Prostate gland (tissue), 2 donors: ENCODE measurements at places on chromosomes 7 and 10.

DNA sequence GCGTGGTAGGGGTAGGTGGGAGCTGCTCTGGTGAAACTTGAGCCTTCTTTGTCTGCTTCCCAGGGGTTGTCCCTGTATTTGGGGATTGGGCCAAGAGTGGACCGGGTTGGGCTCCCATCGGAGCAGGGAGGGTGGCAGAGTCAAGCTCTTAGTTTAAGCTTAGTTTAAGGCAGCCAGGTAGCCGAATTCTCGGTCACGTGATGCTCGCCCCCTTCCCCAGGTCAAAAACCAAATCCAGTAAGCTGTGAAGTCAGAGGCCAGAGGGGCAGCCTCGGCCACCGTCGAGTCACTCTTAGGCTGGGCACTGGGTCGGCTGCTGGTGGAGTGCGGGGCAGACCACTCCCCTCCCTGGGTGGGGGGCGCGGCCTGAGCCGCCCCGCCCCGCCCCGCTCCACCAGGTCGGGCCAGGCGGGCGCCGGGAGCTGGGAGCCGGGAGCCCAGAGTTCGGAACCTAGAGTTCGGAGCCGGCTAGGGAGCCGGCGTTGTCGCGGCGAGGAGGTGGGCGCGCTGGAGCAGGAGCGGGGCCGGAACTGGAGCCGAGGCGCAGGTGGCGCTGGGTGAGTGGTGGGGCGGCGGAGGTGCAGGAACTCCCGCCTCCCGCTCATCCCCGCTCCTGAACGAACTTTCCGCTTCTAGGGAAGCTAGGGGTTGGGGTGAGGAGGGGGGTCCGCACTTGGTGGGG lies 2.8 kb upstream of the LZTS2 start:
- no peak for DNase-seq
- no peaks in the 10 kb centered on the region for H3K36me3 ChIP-seq
- peak overlapping the region; percentile 91 for H3K4me3 ChIP-seq

- H3K36me3 ChIP-seq = no peaks in the 10 kb centered on the region
- no peaks in the 10 kb centered on the region for H3K27me3 ChIP-seq
- no peak for DNase-seq
- H3K27ac ChIP-seq = no peak overlapping the region
- H3K4me1 ChIP-seq = no peaks in the 10 kb centered on the region
These were observed 24.1 kb downstream of the ANTXRL start for GRCh38 chr10:46310851-46311250.

GRCh38 chr10:79490400-79491142 lies 21.8 kb upstream of the EIF5AL1 start:
- no peaks in the 10 kb centered on the region for H3K36me3 ChIP-seq
- H3K27ac ChIP-seq = no peak overlapping the region
- no peaks in the 10 kb centered on the region for H3K27me3 ChIP-seq
- H3K4me1 ChIP-seq = no peaks in the 10 kb centered on the region

DNA sequence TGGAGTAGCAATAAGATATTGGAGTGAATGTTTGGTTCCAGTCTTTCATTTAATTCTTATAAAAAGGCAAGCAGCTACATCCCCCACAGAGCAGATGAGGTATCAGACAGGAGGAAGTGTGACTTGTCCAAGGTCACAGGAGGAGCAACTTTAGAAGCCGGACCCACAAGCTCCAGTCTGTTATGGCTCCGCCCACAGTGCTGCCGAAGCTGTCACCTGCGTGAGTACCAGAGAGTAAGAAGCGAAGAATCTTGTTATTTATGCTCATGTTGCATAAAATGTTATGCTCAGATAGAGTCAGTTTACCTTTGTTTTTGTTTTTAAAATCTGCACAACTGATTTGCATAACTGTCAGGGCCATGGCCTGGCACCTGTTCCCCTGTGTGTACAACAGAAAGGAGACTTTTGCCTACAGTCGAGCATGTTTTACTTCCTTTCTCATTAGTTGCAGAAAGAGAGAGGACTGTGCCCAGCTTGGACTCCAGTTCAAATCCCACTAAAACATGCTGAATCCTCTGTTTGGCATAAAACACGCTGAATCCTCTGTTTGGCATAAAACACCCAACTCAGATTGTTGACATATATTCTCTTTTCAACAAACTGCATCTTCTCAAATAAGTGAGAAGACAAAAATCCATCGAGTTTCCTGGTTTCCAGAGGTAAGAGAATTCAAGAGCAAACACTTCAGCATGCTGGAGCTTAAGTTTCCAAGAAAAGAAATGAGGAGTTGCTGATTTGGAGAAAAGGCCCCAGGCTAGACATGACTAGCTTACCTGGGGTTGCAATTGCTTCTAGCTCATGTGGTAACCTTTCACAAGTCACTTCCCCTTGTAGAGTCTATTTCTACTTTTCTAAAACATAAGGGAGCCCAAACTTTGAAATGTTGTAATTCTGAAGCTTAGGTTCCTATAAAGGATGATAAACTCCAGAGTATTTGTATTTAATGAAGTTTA lies 409.8 kb upstream of the ZMIZ1 start:
- H3K27ac ChIP-seq = no peak overlapping the region
- no peaks in the 10 kb centered on the region for H3K27me3 ChIP-seq
- no peak for DNase-seq
- H3K4me1 ChIP-seq = peaks cover 3% of the 10 kb centered on the region
- no peak overlapping the region for H3K4me3 ChIP-seq

- H3K27ac ChIP-seq = no peak overlapping the region
- peaks cover 4% of the 10 kb centered on the region for H3K27me3 ChIP-seq
- no peak for DNase-seq
- H3K4me3 ChIP-seq = no peak overlapping the region
- no peaks in the 10 kb centered on the region for H3K4me1 ChIP-seq
- H3K36me3 ChIP-seq = no peaks in the 10 kb centered on the region
These were observed 39.2 kb upstream of the PSMG3 start for GRCh38 chr7:1609023-1609422.

GRCh38 chr10:83806717-83807116 lies 332.6 kb upstream of the GHITM start:
- no peak overlapping the region for H3K27ac ChIP-seq
- no peak for DNase-seq
- no peaks in the 10 kb centered on the region for H3K27me3 ChIP-seq

DNA sequence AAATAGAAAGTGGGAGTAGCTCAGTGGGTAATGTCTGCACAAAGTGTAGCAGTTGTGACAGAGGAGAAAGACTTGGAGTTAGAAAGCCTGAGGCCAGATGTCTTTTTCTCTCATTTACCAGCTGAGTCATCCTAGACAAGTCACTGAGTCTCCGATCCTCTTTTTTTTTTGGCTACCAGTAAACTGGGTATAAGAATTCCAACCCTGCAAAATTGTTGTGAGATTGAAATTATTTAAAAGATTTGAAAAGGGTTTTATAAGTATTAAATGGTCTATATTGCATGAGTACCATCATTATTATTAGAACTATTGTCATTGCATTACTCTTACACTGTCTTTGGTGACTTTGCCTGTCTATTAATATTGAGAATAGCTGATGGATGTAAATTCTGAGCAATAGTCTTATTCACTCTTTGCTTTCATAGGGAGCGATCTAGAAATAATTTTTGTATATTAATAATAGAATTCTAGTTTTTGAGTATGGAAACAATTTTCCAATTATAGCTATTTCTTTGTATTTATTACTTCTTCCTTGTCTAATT lies 74.0 kb downstream of the ARID5B start:
- no peak overlapping the region for H3K4me3 ChIP-seq
- H3K4me1 ChIP-seq = peaks cover 13% of the 10 kb centered on the region
- H3K27me3 ChIP-seq = no peaks in the 10 kb centered on the region
- no peak overlapping the region for H3K27ac ChIP-seq

GRCh38 chr10:113026679-113027078 lies 76.6 kb downstream of the TCF7L2 start:
- H3K27me3 ChIP-seq = no peaks in the 10 kb centered on the region
- H3K36me3 ChIP-seq = no peaks in the 10 kb centered on the region
- no peak overlapping the region for H3K4me3 ChIP-seq

DNA sequence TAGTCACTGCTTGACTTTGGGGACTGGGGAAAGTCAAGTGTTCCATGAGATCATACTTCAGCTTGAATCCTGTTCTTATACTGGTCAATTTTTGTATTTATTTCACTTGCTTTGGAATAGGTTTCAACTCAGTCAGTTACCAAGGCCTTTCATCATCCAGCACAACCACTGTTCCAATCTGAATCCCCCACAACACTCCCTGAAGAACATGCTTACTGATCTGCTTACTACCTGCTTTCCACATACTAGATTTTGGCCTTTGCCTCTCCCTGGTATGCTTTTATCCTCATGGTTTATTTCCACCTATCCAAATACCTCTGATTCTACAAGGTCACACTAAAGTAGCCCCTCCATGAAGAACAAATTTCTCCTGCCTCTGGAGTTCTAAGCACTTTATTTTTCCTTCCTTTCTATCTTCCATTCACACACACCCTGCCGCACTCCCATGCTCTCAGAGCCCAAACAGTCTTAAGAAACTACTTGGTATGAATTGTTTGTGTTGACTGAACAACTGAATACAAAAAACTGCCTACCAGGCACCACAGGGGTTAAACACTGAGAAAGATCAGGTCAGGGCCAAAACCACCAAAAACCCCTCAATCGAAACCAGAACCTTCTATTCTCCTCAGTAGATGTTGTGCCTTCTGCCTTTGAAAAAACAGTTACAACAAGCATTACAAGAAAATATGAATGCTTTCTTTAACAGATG lies 178.1 kb downstream of the AVL9 start:
- no peak overlapping the region for H3K27ac ChIP-seq
- DNase-seq = no peak
- H3K4me1 ChIP-seq = no peaks in the 10 kb centered on the region

DNA sequence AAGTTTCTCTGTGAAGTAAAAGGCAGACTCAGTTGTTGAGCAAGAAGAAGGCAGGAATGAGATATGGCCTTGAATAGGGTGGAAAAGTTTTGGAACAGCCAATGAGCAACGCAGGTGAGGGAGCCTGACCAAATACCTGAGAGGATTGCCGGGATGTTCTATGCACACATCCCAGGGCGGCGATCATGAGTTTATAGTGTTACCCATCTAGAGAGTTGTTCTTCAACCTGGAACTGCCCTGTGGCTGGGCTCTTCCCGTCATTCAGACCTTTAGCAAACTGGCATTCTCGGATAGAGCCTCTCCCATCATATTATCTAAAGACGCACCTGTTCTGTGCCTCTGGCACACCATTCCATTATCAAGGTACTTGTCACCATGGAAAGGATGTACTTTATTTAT lies 103.0 kb upstream of the KIF5B start:
- H3K36me3 ChIP-seq = no peaks in the 10 kb centered on the region
- no peak for DNase-seq
- no peak overlapping the region for H3K27ac ChIP-seq
- no peak overlapping the region for H3K4me3 ChIP-seq
- no peaks in the 10 kb centered on the region for H3K27me3 ChIP-seq

DNA sequence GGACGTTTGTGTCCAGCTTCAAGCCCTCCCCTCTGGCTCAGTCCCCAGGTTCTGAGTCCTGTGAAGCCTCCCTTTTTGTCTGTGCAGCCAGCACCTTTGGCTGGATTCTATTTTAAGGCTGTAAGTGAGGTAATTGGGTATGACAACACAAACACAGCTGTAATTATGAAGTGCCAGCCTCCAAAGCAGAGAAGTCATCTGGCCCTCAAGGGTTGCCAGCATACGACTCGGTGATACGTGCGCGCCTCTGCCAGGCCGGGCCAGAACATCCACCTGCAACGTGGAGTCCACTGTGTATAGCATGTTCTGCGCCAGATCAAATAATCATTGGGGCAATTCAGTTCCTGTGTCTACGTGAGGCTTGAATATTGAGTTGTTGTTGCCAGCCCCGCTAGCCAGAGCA lies 6.7 kb upstream of the FAM180A start:
- no peak overlapping the region for H3K4me3 ChIP-seq
- no peaks in the 10 kb centered on the region for H3K36me3 ChIP-seq
- no peaks in the 10 kb centered on the region for H3K27me3 ChIP-seq
- DNase-seq = no peak
- H3K27ac ChIP-seq = no peak overlapping the region

DNA sequence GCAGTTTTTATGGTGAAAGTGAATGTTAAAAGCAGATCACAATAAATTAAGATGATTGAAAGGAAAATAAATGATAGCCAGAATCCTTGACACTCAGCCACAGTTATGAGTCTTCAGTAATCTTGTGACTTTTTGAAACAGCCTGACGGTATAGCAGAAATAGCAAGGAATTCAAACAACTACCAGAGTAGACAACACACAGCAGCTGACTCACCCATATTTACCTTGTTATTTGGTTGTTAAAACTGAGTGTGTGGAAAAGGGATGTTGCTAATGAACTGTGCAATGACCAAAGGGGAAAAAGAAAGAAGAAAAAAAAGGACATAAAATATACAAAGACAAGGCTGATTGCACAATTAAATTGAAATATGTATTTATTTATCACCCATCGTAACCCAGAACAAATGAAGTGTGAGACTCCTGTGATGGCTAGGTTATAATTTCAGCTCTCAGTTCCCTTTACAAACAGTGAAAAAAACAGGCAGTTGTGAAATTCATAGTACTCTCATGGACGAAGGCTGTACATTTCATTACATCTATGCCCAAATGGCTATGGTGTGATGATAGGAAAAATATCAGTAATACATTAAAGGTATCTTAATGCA lies 1023.0 kb upstream of the SORCS1 start:
- no peaks in the 10 kb centered on the region for H3K4me1 ChIP-seq
- DNase-seq = no peak
- H3K27ac ChIP-seq = no peak overlapping the region
- no peaks in the 10 kb centered on the region for H3K27me3 ChIP-seq
- H3K36me3 ChIP-seq = no peaks in the 10 kb centered on the region

DNA sequence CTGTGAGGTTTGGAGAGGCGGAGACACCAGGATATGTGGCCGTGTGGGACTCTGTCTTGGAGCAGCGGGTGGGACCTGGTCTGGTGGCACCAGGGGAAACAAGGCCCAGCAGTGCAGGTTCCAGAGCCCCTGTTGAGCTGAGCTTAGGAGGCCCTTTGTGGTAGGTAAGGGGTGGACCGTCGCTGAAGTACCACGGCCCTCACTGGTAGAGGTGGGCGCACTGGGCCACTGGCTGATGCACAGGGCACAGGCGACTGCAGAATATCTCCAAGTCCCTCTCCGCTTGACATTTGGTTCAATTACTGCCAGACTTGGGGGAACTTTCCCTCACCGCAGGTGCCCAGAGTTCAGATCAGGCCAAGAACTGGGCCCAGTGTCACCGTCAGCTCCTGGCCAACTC lies 27.3 kb downstream of the DOCK1 start:
- no peaks in the 10 kb centered on the region for H3K27me3 ChIP-seq
- H3K4me3 ChIP-seq = no peak overlapping the region
- H3K36me3 ChIP-seq = no peaks in the 10 kb centered on the region
- no peak for DNase-seq
- no peaks in the 10 kb centered on the region for H3K4me1 ChIP-seq
- no peak overlapping the region for H3K27ac ChIP-seq

GRCh38 chr7:138770904-138771303 lies 26.9 kb upstream of the TMEM213 start:
- H3K27ac ChIP-seq = no peak overlapping the region
- DNase-seq = no peak

DNA sequence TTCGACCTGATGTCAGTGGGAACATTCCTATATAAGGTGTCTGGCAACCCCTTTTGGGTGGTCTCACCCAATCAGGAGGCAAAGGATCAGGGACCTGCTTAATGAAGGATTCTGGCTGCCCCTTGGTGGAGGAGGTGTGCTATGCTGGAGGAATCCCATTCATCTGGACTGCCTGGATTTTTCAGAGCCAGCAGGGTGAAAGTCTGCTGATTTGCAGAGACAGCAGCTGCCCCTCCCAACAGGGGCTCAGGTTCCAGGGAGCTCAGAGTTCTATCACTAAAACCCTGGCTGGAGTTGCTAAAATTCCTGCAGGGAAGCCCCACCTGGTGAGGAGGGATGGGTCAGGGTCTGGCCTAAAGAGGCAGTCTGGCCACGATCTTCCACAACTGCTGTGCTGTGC lies 398.5 kb upstream of the CNTNAP2 start:
- DNase-seq = no peak
- H3K4me3 ChIP-seq = no peak overlapping the region
- no peaks in the 10 kb centered on the region for H3K4me1 ChIP-seq
- no peaks in the 10 kb centered on the region for H3K27me3 ChIP-seq
- H3K36me3 ChIP-seq = no peaks in the 10 kb centered on the region
